ENCODE measurements at places on chromosomes 16 and 17.

GRCh38 chr16:53152329-53152728 is 97.5 kb downstream of the CHD9 start:
- DNase-seq, result no peak

GRCh38 chr16:27314161-27314723 is 468 bp downstream of the IL4R start:
- DNase-seq, result no peak

GRCh38 chr17:81831957-81832607 is 1.0 kb downstream of the MCRIP1 start:
- DNase-seq, result peak; percentile 19

DNA sequence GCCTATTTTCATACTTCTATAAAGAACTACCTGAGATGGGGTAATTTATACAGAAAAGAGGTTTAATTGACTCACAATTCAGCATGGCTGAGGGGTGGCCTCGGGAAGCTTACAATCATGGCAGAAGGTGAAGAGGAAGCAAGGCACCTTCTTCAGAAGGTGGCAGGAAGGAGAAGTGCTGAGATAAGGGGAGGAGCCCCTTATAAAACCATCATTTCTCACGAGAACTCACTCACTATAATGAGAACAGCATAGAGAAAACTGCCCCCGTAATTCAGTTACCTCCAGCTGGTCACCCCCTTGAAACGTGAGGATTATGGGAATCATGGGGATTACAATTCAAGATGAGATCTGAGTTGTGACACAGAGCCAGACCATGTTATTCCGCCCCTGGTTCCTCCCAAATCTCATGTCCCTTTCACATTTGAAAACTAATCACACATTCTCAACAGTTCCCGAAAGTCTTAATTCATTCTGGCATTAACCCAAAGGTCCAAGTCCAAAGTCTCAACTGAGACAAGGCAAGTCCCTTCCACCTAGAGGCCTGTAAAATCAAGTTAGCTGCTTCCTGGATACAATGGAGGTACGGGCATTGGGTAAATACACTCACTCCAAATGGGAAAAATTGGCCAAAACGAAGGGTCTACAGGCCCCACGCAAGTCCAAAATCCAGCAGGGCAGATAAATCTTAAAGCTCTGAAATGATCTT is 237.7 kb downstream of the CDH13 start:
- no peak for DNase-seq

- no peak for DNase-seq
Measured at GRCh38 chr17:20989991-20990855, 52.6 kb downstream of the USP22 start.

DNA sequence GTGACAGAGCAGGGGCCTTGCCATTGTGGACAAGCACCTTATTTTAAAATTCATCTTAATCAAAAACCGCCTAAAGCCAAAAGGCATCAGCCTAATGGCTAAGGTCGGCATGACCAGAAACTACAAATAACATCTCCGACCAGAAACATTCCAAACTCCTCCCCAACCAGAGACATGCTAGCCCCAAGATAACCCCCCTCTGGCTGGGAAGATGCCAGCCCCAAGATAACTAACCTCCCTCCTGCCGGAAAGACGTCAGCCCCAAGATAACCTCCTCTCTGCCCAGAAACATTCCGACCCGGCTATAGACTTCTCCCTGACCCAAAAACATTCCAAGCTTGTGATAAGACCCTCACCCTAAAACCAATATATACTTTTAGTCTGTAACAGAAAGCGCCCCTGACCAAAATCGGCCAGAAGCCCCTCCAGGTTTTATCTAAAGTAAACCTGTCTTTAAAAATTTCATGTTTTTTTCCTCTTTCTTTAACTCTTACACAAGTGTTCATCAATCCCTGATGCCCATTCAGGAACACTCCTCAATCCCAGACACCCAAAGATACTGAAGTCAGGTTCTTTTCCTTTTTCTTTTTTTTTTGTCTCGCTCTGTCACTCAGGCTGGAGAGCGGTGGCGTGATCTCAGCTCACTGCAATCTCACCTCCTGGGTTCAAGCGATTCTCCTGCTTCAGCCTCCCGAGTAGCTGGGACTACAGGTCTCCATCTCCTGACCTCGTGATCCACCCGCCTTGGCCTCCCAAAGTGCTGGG is 32.7 kb downstream of the TLE7 start:
- DNase-seq, result no peak

DNA sequence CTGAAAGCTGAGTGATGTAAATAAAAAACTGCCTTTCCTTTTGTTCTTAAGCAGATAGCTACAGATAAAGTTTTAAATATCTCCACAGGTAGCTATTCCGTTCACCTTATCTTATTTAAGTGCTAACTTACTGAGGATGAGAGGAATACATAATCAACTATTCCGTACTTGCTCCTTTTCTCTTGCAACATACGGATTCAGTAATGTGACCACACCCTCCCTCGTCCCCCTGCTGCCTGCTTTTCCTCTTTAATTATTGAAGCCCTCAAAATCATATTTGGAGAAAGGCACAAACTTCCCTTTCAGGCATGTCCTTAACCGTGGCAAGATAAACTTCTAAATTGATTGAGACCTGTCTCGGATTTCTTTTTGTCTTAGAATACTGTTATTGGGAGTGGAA is 101.4 kb downstream of the MAP2K4 start:
- no peak for DNase-seq
